EL (cell line): ENCODE measurements at places on chromosomes 13 and 19.

- peak; percentile 21 for DNase-seq
Observed at GRCh38 chr13:33794576-33794975, 23.4 kb upstream of the RFC3 start.

- DNase-seq = peak; percentile 95
Observed at GRCh38 chr13:110301606-110302553, 5.1 kb downstream of the COL4A1 start.

DNA sequence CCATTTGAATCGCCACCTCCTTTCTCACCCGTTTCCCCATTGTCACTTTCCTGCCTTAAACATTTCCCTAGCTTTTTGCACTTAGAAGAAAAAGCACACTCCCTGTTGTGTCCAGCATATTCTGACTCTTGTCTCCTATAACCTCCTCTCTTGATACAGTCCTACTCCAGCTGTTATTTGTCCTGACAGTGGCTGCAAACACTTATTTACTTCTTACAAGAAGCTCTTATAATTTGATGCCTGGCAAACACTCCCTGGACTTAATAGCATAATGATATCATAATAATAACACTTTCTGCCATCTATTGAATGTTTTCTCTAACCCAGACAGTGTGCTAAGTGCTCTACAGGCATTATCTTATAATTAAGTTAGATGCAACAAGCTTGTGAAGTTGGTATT lies 76.6 kb downstream of the DGKH start:
- DNase-seq = no peak

DNA sequence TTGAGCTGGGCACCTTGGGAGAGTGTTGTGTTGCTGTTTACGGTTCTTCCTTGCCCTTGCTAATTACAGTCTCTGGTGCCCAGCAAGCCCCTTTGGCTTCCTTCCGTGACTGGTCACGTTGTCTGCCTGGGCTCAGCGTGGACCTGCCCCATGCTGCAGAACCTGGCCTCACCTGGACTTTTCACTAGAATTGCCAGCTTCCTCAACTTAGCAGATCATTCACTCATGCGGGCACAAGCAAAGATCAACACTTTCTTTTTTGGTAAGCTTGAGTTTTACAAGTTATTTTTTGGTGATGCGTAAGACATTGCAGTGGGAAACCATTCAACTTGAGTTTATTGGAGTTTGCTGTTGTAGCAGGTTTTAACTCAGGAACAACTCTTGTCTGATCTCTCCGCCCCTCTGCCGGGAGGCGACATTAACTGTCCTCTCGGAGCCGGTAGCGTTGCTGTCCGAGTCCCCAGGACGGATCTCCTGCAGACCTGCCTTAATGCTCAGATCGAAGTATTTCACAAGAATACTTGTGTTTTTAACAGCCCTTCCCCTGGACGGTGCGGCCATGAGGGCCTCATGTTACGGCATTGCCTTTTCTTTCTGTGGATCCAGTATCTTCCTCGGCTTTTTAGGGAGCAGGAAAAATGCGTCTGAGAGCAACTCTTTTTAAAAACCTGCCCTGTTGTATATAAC lies 15.7 kb upstream of the TEX29 start:
- DNase-seq = no peak

- peak; percentile 88 for DNase-seq
Observed at GRCh38 chr19:47226426-47227351, 4.3 kb downstream of the BBC3 start.

GRCh38 chr13:27064252-27064995 lies 107.2 kb downstream of the USP12 start:
- no peak for DNase-seq

DNA sequence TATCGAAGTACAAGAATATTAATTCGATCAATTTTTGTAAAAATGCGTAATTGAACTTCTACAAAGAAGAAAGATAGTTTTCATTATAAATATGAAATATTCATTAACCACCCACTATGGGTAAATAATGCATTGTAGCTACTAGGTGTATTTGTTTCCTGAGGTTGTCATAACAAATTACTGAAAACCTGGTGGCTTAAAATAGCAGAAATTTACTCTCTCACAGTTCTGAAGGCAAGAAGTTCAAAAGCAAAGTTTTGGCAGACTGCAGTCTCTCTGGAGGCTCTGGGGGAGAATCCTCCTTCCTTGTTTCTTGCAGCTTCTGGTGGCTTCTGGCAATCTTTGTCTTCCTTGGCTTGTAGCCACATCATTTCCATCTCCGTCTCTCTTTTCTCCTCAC lies 99.2 kb upstream of the MIR17HG start:
- no peak for DNase-seq

GRCh38 chr13:77328819-77329132 lies 1.9 kb upstream of the MYCBP2 start:
- no peak for DNase-seq

DNA sequence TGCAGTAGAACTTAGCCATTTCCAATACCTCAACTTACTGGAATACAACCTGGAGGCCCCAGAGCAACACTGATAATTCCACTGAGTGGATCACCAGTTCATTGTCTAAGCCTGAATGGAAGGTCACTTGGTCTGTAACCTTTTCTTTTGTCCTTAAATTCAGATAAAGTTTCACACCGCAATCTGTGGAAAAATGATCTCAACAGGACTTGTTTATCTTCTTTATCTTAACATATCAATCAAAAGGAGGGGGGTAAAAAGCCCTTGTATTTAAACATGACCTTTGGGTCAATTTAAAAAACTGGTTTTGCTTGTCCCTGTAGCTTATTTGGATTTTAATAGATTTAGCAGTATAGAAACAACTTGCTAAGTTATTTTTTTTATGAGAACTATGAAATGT lies 21.6 kb downstream of the SAE1 start:
- no peak for DNase-seq

- no peak for DNase-seq
Observed at GRCh38 chr13:106609116-106609515, 41.2 kb upstream of the ARGLU1 start.

DNA sequence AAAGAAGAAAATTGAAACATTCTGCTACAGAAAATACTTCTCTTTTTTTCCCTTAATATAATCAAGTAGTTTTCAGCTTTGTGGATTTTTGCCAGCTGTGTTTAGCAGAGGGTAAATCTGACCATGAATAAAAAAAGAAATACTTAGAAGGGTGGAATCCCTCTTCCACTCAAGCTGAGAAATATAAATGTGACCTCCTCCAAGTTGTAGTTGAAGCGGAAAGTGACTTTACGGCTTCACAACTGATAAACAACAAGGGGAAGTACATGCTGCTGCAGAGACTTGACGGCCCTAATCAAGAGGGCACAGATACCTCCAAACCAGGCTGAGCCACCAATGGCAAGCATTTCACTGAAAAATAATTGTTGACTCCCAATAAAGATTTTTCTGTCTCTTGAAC lies 785.0 kb downstream of the SLITRK5 start:
- no peak for DNase-seq

DNA sequence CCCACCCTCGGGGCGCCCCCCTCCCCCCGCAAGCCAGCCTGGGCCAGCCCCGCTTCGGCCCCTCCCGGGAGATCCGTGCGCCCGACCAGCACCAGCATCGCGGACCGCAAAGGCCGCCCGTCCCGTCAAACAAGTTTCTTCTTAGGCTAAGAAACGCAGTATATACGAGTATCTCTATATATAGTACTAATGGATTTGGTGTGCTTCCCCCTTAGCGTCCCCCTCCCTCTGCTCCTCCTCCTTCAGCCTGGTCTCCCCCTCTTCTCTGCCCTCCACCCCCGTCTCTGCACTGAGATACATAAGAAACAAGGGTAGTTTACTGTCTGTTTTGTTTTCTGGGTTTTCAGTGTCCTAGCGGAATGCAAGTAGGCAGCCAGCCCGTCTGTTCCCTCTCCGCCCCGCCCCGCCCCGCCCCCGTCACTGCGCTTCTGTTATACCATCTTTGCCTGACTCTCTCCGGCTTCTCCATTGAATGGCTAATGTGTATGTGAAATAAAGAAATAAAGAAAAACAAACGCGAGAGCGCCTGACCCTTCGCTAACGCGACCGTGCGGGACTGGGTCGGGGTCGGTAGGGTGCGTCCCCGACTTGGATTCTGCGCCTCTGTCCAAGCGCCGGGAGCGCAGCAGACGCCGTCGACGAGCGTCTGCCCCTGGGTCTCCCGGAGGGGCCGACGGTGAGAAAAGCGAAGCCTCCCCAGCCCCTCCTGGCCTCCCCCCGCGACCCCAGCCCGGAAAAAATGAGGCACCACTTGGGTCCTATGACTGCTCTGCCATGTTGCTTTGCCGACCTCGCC lies 4.2 kb downstream of the LYL1 start:
- peak; percentile 52 for DNase-seq

DNA sequence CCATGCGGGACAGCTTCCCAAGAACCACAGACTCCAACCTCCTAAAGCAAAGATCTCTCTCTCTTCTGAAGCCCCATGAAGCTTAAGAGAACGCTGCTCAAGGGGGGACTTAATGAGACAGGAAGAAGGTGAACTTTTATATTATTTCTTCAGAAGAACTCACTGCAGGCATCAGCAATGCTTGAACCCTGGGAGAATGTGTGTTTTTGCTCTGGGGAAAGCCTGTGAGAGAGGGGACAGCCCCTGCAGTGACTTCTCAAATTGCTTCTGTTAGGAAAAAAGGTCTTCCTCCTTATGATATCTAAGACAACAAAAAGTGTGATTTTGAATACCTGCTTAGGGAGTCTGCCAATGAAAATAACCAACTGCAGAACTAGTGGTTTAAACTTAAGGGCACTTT lies 23.0 kb downstream of the GJA3 start:
- no peak for DNase-seq

GRCh38 chr13:47033216-47033615 lies 136.4 kb upstream of the HTR2A start:
- DNase-seq = peak; percentile 59

DNA sequence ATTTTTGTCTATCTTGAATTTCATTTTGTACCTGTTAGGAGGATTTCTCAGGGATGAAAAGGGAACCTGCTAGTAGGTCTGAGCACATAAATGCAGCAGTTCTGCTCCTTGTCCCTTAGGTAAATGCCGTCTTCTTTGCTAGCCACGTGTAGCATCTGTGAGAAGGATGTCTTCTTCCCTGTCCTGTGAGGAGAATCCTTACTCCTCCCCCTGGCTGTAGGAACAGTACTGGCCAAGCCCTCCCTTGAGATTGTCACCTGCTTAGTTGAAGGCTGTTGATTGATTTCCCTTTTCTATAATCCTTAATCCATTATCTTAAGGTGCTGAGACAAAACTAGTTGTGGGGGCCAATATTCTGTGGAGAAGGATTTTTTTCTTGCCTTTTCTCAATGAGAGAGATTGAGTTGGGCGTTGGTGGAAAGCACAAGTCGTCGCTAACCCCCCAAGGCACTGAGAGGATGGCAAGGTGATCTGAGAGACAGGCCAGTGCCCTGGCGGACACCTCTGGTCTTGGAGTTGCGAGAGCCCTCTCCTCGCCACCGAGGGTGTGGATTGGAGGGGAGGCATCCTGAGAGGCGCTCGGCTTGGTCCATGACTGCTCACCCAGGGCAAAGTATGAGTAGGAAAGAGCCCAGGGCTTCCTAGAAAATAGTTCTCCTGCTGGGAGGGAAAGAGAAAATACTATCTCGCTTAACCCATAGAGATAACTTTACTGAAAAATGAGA lies 216.7 kb downstream of the ATP8A2 start:
- no peak for DNase-seq

- DNase-seq = no peak
Observed at GRCh38 chr19:39247701-39248664, 673 bp downstream of the IFNL4 start.

GRCh38 chr13:76725211-76725610 lies 161.0 kb downstream of the KCTD12 start:
- peak; percentile 7 for DNase-seq

GRCh38 chr19:45506989-45507871 lies at the start of gene VASP:
TSS of gene VASP (plus strand) at chr19:45507479. CDS start at chr19:45507772, 293 bp downstream.
- peak; percentile 90 for DNase-seq

- peak; percentile 70 for DNase-seq
Observed at GRCh38 chr13:21670883-21671619, at the start of gene FGF9. TSS of gene FGF9 (plus strand) at chr13:21671073. CDS start at chr13:21671913, 840 bp downstream.

DNA sequence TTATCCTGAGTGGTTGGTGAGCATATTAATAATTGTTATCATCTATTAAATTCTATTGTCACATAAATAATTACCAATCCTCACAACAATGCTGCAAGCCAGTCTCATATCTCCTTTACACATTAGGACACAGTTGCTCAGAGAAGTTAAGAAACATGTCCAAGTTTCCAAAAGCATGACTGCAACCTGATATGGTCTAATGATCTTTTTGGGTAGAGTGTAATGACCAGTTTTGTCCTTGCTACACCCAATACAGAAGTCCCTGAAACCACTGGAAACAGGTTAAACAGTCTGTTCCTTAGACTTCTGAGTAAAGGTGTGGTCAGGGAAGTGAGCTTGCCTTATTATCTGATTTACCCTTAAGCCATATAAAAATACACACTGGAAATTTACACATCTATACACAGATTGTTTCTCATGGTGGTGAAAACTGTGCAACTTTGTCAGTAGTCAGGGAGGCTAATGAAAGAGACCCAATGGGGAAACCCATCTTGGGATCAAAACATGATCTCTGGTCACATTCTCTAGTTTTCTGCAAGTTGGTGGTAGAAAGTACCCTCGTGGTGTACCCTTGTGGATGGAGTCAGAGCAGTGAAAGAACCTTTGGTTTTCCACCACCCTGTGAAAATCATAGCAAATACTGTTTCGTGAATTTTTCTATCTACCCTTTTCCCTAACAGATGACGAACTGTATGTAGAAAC lies 146.0 kb upstream of the KLF12 start:
- no peak for DNase-seq

GRCh38 chr19:44596428-44597130 lies 16.8 kb upstream of the IGSF23 start:
- no peak for DNase-seq

GRCh38 chr19:48400018-48400742 lies 6.7 kb downstream of the GRIN2D start:
- DNase-seq = peak; percentile 88

DNA sequence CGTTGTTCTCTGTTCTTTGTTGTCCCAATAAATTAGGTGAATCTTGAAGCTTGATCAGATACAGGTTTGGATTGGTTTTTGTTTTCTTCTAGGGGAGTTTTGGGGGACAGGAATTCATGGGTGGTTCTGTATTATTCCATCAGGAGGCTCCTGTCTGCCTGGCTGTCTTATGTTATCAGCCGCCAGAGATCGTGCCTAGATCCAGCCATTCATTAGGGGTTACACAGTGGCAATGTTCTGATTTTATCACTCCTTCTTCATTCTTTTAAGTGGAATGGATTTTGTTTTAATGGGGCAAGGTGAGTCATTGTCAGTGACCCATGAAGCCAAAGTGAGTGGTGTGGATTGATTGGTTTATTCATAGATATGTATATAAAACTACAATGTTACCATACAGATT lies 71.9 kb downstream of the CHST8 start:
- no peak for DNase-seq

- no peak for DNase-seq
Observed at GRCh38 chr19:50380751-50381151, 3.4 kb upstream of the POLD1 start.

- DNase-seq = no peak
Observed at GRCh38 chr19:2815923-2816322, 3.7 kb upstream of the ZNF554 start.

DNA sequence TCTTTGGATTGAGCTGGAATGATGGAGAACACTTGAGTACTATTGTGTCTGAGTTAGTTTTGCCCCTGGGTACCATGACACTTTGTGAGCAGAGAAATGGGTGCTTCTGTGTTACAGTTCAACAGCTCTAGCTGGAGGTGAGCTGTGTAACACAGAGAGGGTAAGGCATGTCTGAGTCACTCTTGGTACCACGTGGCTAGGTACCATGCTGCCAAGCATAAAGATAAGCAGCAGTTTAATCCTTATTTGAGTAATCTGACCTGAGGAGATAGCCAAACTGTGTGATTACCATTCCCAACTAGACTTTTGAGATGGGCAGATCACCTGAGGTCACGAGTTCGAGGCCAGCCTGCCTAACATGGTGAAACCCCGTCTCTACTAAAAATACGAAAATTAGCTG lies 122.0 kb downstream of the OLFM4 start:
- DNase-seq = no peak

- DNase-seq = no peak
Observed at GRCh38 chr19:47381653-47382279, 32.7 kb downstream of the DHX34 start.
